Anterior cingulate cortex (tissue), 58 donors: ENCODE measurements at places on chromosomes 3 and 15.

DNA sequence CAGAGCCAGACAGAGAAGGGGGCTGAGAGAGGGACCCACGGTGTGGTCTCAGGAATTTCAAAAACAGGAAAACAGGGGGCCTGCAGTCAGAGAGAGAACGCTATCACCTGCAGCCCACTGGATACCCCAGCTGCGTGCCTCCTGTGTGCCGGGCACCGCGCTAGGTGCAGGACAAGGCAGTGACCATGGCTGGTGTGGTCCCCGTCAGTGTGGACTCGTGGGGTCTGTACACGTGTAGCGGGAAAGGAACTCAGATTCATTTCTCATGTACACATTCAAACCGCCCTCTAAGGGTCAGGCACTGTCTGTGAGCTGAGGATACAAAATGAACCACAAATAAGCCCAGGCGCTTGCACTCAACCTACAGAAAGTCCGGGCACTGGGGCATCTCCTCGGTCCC lies 20.9 kb downstream of the SSUH2 start:
- DNase-seq, result no peak

- no peak for DNase-seq
Observed at GRCh38 chr3:57128826-57129667, 36.1 kb downstream of the IL17RD start.

DNA sequence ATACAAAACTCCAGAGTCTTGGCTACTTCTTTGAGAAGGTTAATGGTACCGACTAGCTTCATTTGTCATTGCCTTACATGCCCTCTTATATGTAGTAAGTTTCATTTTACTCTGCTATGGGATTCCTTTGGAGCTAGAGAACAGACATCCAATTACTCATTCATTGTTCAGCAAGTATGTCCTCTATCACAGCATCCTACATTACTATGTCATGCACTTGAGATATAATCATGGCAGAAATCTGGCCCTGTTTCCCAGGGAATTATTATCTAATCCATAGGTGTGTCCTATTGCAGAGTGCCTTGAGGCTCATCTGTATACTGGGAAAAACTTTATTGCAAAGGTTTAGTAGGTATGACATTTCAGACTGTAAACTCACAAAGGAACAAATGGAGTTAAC lies 333.1 kb upstream of the NECTIN3 start:
- DNase-seq, result no peak

GRCh38 chr15:70127770-70128413 lies 30.2 kb upstream of the TLE3 start:
- no peak for DNase-seq

GRCh38 chr15:92326236-92326635 lies 67.4 kb upstream of the ST8SIA2 start:
- DNase-seq, result no peak

DNA sequence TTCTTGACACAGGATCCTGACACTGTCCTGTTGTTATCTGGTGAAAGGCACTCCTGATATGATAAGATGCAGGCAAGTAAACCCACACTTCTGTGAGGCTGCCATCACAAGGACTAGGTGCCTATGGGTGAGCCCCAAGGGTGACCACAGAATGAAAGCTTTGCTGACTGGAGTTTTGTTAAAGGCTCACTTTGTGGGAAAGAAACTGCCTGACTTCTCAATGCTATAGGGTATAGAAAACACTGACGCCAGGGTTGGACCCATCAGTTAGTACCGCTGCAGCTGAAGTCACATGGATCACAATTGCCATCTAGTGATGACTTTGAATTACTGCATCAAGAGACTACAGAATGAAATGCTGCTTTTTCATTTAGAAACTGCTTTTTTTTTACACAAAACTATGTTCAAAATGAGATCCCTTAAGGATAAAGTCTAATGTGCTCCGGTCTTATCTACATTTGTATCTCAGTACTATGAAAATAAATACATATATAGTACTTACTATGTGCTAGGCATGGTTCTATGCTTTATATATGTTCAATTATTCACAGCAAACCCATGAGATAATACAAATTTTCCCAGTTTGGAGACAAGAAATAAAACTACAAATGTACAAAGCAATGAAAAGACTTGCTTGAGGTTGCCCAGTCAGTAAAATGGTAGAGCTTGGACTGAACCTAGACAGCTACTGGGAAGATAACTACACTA lies 64.2 kb upstream of the CMSS1 start:
- DNase-seq, result peak; percentile 10

DNA sequence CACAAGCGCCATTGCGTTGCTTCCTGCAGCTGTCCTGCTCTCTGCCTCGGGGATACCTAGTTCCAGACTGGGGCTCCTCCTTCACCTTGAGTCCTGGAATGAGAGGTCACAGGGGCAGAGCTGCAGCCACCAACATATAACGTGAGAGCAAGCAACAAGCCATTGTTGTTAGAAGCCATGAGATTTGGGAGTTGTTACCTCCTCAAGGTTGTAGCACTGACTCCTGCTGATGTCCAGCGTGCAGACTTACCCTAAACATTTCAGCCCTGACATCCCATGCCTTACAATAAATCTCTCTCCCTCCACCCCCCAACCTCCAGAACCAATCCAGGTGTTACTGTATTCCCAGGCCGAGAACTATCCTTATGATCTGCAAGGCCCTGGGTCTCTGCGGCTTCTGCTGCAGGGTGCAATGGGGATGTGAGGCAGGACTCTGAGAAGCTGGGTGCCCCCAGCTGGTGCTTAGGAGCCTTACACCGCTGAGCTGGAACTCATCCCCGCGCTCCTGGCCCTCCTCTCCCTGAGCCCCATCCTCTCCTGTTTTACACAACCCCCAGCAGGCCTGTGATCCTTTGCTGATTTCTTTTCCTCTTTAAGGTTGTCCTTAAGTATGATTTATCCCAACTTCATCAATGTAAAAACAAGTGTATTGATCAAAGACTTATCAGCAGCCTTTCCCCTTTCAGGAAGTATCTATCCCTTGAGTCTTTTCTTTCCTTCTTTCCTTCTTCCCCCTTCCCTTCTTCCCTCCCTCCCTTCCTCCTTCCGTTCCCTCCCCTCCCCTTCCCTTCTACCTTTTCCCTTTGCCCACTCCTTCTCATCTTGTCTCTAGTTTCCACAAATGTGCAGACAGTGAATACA lies 84.2 kb upstream of the ABHD2 start:
- peak; percentile 25 for DNase-seq

GRCh38 chr15:97981058-97981457 lies 20.6 kb downstream of the ARRDC4 start:
- DNase-seq, result no peak

DNA sequence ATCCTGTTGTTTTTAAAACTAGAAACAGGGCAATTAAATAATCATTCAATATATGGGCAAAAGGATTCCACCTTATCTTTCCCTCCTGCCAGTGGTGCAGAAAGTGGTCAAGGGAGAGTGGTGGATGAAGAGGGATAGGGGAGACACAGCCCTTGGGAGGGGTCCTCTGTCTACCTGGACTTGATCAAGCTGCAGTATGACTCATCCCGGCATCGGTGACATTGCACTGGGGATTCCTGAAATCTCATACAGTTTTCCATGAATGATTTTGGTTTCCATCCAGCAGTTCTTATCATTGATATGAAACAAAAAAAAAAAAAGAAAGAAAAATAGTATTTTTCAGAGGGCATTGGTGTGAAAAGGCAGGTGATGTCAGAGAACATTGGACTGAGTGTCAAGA lies 62.9 kb downstream of the CMTM8 start:
- DNase-seq, result no peak
